ENCODE measurements at places on chromosomes 1 and 21.

GRCh38 chr1:71649608-71650007 is 568.8 kb upstream of the ZRANB2 start:
- DNase-seq = no peak

- DNase-seq = no peak
Observed at GRCh38 chr1:26779098-26779668, 8.6 kb upstream of the PIGV start.

DNA sequence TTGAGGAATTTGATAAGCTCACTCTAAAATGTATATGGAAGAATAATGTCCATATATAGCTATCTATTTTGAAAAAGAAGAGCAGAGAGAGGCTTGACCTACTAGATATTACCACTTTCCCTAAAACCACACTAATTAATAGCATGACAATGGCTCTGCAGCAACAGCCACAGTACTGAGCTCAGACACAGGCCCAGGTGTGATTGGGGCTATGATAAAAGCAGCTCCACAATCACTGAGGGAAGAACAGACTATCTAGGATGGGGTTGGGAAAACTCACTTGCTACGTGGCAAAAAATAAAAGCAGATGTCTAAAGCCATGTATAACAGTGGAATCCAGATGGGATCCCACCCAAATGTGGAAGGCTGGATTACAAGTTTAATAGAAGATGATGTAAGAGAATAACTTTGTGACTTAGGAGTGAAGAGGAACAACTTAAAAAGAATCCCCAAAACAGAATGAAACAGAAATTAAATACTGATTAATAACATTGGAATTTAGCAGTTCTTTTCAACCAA is 80.8 kb upstream of the RAB4A start:
- peak; percentile 59 for DNase-seq

DNA sequence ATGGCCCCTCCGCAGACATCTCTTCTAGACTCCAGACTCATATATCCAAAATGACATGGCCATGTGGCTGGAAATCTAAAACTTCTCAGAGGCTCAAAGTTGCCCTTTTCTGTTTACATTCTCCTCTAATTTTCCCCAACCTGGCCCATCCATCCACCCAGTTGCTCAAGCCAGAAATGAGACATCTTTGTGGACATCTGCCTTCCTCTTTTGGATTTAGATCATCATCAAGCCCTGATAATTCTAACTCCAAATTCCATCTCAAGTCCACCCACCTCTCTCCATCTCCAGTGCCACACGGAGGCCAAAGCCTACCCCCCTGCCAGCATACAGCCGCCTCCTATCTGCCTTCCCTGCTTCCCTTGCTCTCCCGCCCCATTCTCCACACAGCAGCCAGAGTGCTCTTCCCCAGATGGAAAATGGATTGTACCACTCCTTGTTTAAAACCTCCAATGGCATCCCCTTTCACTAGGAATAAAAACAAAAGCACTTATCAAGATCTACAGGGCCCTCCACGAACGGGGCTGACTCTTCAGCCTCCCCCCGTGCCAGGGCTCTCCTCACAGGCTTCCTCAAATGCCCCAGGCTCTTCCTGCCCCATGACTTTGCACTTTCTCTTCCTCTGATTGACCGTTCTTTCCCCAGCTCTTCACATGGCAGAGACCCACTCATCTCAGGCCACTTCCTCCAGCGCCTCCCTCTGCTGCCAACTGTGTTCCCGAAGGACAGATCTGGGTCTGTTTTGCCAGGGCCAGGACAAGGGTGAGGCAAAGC is 40.1 kb downstream of the SYT6 start:
- DNase-seq = no peak

DNA sequence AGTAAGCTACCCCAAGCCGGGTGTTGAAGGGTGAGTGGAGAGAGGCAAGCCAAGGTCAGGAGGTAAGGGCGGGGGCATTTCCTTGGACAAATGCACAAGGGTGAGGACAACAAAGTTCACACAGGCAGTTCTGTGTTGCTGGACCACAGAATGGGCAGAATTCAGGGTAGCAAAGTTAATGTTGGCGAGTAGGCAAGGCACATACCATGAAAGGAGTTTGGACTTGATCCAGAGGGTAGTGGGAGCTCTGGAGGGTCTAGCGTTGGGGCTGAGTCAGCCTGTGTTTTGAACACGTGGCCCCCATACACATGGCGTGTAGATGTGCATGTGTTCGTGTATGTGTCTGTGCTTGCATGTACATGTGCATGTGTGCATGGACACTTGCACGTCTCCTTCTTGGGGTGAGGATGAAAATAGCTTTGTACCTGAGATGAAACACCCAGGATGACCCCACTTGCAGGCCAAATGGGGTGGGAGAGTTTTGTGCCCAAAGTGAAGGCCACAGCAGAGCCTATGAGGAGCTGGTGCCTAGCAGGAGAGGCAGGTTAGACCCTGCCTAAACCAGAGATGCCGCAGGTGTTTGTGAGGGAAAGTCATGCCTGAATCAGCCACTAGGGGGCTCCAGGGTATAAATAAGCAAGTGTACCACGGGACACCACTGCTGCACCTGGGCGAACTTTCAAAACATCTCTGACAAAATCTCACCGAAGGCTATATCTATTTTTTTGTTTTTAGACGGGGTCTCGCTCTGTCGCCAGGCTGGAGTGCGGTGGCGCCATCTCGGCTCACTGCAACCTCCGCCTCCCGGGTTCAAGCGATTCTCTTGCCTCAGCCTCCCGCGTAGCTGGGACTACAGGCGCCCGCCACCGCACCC is 21.8 kb downstream of the SLC27A3 start:
- peak; percentile 94 for DNase-seq

GRCh38 chr1:18929686-18930085 is 26.8 kb downstream of the IFFO2 start:
- no peak for DNase-seq

DNA sequence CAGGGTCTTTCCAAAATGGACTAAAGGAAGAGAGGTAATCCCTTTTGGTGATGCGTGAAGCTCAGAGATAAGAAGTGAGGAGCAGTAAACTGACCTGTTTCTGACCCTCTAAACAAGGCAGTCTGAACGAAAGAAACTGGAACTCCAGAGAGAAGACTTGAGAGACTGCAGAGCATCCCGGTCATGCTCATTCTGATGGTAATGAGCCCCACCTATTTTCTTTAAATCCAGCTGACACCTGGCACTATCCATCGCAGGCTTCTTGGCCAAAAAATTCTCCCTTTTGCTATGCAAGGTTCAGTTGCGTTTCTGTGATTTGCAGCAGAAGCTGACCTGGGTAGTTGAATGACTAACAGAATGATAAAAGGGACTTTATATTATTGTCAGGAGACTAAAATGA is 105.9 kb upstream of the KCNK2 start:
- no peak for DNase-seq

DNA sequence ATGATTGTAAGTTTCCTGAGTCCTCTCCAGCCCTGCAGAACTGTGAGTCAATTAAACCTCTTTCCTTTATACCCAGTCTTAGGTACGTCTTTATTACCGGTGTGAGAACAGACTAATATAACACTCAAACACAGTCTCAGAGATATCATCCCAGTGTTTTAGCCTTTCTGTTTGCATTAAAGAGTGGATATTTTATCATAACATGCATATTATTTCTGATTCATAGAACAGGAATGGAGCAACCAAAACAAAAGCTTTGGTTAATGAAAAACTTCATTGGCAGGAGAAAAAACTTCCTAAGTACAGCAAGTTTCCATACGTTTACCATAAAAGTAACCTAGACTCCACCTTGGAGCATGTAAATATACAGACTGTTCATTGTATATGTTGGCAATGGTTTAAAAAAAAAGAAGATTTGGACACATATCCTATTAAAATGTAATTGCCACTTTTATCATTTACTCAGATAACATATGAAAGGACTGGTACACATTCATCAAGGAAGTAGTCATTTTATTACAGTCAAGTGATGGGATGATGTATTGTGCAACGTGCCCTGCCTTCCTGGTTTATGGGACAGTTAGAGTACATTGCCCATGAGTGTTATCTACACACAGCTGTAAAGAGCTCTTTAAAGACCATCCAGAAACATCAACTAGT is 144.8 kb downstream of the ETS2 start:
- no peak for DNase-seq

DNA sequence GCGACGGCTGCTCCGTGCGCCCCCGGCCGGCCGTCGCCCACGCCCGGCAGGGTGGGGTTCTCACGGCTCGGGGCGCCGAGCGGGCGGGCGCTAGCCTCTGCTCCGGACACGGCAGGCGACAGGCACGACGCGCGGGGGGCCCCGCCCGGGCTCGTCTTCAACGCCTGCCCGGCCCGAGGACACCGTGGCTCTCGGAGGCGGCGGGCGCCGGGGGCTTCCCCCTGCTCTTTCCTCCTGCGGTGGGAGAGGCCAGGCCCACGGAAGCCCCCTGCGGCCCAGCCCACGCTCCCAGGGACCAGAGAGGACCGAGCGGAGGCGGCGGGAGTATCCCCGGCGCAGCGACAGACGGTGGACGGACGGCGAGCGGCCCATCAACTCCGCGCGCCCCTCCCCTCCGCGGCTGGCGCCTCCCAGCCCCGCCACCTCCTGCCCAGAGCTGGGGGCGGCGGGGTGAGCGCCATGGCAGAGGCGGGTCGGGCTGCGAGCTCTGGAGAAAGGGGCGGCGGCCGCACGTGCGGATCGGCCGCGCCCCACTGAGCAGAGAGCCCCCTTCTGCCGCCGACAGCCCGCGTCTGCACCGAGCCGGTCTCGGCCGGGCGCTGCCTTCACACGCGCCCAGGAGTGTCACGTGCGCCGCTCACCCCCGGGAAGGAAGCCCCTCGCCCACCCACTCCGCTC is at the start of the genes SHE and TDRD10:
Gene SHE, minus strand, starts transcription at position 347 of the 678 bp plus-strand sequence. CDS start 386 bp downstream, outside the sequence.
Gene TDRD10, plus strand, starts transcription at position 154 of the 678 bp plus-strand sequence. CDS start 4,685 bp downstream, outside the sequence.
- DNase-seq = peak; percentile 70

GRCh38 chr1:97038410-97038809 is 316.8 kb downstream of the PTBP2 start:
- no peak for DNase-seq
